ENCODE measurements at places on chromosomes 1 and 21.

- no peak for DNase-seq
Observed at GRCh38 chr1:17181781-17182464, 23.0 kb upstream of the PADI1 start.

GRCh38 chr1:51519865-51520699 is 1.0 kb upstream of the EPS15 start:
- no peak for DNase-seq

DNA sequence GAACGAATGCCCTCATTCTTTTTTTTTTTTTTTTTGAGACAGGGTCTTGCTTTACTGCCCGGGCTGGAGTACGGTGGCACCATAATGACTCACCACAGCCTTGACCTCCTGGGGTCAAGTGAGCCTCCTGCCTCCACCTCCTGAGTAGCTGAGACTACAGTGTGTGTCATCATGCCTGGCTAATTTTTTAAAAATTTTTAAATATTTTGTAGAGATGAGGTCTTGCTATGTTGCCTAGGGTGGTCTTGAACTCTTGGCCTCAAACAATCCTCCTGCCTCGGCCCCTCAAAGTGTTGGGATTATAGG is 69.4 kb downstream of the ALG14 start:
- no peak for DNase-seq

GRCh38 chr1:168772428-168773060 is 43.5 kb upstream of the DPT start:
- no peak for DNase-seq

- no peak for DNase-seq
Observed at GRCh38 chr1:67564193-67564592, 120.8 kb upstream of the GADD45A start.

- no peak for DNase-seq
Observed at GRCh38 chr1:57872913-57873312, 449.1 kb upstream of the DAB1 start.

DNA sequence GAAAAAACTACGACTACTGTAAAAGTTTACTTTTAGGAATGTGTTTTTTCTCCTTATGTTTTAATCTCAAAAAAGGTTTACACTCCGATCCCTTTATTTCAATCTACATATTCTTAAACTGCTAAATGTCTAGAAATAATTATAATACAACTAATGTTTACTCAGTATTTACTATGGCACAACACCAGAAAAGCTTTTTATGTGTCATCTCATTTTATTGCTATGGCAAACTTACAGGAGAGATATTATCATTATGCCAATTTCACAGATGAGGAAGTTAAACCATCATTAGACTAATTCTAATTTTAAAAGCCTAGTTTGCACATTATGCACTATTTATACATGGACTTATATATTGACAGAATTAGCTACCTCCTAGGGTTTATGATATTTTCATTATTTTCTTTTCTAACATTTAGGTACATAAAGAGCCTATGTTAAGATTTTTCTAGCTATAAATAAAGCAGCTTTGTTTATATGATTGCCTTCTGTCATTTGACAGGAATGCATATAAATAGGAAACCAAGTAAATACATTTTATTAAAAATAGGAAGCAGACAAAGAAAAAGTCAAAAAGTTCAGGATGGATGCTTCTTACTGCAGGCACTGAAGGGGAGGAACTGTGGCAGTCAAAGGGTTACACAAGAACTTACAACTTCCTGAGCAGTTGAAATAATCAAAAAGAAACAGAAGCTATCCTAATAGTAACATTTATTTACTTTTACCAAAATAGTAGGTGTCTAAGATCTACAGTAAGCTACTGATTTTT is 442.4 kb downstream of the LTN1 start:
- DNase-seq: no peak

DNA sequence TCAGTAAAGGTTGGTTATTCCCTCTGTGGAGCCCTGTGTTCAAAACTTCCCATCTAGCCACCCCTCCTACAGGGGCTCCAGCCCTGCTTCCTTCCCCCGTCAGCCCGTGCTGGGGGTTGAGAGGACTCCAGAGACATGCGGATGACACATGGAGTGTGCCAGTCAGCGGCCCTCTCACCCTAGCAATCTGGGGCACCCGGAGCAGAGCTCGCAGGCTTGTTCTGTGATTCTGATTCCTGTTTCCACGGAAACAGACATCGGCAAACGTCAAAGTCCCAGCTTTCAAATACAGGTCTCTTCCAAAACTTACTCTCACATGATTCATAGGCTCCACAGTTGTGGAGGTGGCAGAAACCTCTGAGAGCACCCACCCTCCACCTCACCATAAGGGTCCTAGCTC is 9.8 kb upstream of the SSBP3 start:
- no peak for DNase-seq

DNA sequence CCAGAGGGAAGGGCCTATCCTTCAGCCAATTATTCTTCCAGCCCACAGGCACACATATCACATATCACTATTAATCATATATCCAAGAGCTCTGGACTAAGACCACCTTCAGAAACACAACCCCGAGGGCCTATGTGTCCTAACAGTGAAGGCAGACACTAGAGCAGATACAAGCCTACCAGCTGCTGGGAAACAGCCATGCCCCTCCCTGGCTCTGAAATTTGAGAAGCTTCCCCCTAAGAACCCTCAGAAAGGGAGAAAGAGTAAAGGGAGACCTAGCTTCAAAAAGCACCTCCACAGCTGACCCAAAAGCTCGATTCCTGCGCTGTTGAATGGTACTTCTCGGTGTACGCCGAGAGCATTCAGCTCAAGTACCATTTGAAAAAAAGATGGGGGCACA is 17.4 kb downstream of the CNN3 start:
- no peak for DNase-seq

GRCh38 chr1:100959502-100960060 is 63.7 kb downstream of the SLC30A7 start:
- DNase-seq: no peak

DNA sequence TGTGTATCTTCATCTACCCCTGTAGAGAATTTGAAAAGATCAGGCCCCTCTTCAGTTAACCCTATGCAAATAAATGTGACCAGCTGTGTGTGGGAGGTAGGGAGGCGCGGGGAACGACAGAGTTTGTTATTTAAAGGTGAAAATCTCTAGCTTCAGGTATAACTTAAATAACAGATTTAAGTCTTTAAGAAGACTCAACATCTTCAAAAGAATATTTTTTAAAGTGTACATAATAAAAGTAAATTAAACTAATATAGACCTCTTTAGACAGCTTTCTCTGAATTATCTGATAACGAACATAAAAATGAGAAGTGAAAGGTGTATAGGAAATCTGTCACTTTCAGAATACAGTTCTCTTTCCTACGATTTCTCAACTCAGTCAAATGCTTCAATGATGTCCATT is 16.0 kb downstream of the ANGPTL3 start:
- no peak for DNase-seq

DNA sequence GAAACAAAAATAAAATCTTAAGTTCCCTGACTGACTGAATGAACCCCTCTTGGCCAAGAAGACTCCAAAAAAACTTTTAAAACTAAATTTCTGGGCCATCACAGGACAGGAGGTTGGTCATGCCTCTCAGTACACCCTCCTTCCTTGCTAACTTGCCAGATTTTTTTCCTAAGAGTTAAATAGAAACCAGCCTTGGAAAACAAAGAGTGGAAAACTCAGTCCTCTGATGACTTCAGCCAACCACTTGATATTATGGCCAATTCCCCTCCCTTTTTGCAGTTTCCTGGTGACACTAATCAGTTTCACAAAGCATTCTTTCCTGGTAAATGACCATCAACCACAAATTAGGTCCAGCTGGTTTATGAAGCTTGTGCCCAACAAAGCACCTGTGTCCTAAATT is 134.8 kb downstream of the ZNF648 start:
- DNase-seq: no peak

DNA sequence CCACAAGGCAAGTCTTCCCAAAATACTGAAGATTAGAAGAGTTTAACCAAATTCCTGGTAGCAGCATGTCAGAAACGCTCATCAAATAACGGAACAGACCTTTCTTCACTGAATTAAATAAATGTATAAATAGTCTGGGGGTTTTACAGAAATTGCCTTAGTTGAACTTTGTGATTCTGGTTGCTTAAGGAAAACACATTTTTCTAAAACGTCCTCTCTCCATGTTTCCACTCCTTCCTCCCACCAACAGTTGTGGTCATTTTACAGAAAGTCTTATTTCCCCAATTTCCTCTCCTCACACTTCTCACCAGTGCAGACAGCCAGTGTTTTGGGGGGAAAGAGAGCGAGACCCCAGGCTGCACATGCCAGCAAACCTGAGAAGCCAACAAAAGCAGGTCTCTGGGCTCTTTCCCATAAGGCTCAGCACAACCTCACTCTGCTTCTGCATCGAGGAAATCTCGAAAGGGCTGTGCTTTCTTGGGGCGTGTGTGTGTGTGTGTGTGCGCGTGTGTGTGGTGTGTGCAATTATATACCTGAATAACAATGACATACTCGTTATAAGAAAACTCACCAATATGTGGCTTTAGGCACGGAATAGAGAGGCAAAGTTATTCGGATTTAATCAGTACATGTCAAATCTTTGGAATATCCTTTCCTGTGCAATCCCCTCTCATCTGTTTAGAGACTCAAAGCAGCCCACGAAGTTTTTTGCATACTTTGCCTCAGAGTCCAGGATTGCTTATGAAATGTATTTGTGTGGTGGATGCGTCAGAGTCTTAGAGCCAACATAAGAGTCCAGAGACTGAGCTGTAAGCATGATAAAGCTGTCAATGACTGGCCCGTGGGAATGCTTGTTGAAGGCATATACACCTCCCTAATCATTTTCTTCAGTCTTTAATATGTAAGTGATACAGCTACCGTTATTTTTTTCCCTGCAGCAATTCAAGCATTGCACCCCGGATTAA is 2.0 kb downstream of the KCNJ15 start:
- no peak for DNase-seq

DNA sequence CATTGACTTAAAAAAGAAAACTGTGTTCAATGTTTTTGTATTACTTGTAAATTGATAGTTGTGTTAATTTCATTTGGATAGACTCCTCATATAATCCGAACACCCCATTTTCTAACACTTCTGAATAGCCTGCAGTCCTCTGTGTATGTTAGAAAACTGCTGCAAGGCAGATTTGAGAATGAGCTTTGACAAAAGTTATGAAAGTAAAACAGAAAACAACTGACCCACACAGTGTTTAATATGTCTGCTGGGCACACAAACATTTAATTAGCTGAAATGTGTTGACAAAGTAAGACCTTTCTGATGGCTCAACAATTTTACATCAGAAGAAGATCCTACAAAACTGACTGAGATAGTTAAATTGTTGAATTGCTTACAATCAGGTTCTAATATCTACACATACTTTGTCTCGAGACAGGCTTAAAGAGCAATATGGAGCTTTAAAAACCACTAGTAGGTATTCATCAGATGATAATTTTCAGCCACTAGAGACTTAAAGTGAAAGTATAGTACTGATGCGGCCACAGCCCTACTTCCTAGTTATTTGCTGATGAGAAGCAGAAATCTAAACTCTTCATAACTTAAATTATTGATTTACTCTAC is 40.0 kb upstream of the PRMT6 start:
- DNase-seq: no peak

DNA sequence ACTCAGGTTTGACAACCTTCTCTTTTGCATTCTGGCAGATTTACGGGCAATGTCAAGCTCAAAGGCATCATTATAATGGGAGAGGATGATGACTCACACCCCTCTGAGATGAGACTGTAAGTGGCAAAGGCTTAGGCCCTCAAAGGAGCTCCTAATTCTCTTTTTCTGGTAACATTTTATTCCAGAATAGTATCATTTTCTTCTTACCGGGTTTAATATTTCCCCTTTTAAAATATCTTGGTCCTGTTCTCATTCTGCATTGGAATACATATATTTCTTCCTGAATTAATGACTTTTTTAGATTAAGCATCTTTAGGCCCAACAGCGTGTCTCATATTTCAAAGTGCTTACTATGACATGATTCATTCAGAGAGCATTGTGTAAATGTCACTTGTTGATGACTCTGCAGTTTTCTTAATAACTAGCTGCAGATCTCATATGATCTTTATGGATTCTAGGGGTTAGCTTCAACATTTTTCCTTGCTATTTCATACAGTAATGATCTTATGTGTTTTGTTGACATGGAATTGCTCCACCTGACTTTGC is 1.7 kb downstream of the PITHD1 start:
- DNase-seq: no peak

GRCh38 chr1:15850471-15851001 is 3.0 kb downstream of the SPEN start:
- DNase-seq: no peak

GRCh38 chr1:207852576-207853371 is 58.2 kb downstream of the CD34 start:
- DNase-seq: no peak

- no peak for DNase-seq
Observed at GRCh38 chr1:1703796-1704195, 11.2 kb upstream of the SLC35E2B start.

DNA sequence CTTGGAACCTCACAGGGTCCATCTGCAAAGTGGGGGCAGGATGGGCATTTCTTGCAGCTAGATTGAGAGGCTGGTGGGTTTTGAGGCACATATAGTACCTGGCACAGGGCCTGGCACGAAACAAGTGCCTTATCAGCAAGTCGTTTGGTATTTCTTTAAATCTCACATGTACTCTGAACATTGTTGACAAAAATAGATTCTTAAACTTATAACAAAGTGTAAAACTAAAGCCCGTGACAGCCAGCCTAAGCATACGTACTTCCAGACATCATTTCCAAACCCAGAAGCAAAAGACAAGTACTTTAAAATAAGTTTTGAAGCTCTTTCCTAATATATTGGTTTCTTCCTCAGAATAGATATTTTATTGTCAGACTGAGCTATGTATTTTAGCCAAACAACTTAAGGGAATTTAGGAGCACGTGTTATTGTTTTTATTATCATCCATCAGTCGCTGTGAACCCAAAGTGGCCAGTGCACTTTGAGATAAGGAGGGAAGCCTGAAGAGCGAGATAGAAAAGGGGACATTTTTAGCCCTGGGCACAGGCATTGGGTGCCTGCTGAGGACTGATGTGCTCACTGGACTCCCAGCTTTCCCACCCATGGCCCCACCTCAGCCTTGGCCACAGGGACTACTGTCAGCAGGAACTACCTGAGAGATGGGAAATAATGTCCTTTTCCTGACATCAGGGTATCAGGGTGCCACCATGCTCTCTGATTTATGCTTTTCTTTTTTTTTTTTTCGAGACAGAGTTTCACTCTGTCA is 3.0 kb downstream of the FBLIM1 start:
- no peak for DNase-seq

DNA sequence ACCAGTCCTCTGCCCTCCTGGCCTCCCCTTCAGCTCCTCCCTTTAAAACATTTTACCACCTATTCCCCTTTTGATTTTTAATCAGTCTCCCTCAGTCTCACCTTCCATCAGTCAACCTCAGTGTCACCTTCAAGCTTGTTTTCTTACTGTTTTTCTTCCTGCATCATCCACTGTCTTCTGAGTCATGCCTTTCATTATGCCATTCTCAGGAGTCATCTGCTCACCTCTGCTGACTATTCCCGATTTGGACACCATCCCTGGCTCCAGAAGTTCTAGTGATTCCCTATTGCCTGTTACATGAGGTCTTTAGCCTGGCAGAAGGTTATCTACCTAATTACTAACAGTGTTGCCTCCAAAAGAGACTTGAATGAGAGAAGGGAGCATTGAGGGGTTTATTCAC is 23.9 kb downstream of the NFASC start:
- DNase-seq: no peak

Measured in activated CD8-positive, alpha-beta memory T cell treated with anti-CD3 and anti-CD28 coated beads, Interleukin-2, amount 50 U/mL, for 4 hours (primary cell).